ENCODE measurements at places on chromosomes 5 and 9. TPM values are rescaled to one million over a fixed set of nuclear protein-coding genes. Genes with fewer than 3 reads are reported as not detected.

ARL14EPL gene
- total RNA-seq = not detected

SV2C gene
- total RNA-seq = not detected

- no peak for DNase-seq
Measured at GRCh38 chr5:143347046-143347445, 56.4 kb downstream of the NR3C1 start.

- DNase-seq = no peak
Measured at GRCh38 chr9:89873801-89874200, 269.0 kb downstream of the GADD45G start.

- no peak for DNase-seq
Measured at GRCh38 chr5:92741906-92742305, 839.1 kb downstream of the NR2F1-AS1 start.

Data from Caki2 (cell line).